ENCODE measurements at places on chromosomes 6 and 20.
A peak's percentile ranks its signal among the peaks of the same experiment; 100 is the strongest.

GRCh38 chr6:51620971-51621370 lies 466.4 kb downstream of the PKHD1 start:
- DNase-seq = no peak

DNA sequence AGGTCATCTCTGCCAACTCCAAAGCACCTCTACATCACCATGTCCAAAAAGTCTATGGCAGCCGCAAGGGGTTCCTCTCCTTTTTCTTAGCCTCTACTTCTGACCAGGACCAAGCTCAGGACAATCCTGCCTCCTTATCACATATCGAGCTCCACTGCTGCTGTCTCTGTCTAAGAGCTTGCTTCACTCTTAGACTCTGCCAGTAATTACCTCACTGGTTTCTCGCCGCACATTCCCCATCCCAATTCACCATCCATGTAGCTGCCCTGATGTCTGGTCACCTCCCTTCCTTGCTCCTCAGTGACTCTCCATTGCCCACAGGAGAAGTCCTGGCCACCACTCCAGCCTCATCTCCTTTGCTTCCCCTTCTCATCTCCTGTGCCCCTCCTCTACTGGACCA lies 24.1 kb upstream of the PI16 start:
- no peak for DNase-seq

GRCh38 chr6:132142308-132142707 lies 191.1 kb upstream of the CCN2 start:
- DNase-seq = no peak

GRCh38 chr6:101741474-101742171 lies 348.1 kb downstream of the GRIK2 start:
- DNase-seq = no peak

GRCh38 chr20:44784688-44785087 lies 25.7 kb downstream of the RIMS4 start:
- no peak for DNase-seq

DNA sequence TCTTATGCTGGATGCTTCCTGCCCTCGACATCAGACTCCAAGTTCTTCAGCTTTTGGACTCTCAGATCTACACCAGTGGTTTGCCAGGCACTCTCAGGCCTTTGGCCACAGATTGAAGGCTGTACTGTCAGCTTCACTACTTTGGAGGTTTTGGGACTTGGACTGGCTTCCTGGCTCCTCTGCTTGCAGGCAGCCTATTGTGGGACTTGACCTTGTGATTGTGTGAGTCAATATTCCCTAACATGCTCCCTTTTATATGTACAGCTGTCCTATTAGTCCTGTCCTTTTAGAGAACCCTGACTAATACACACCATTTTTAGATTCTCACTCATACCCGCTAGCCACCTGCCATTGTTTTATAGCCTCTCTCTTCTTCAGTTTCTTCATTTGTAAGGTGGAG lies 382.1 kb upstream of the TSHZ2 start:
- no peak for DNase-seq

GRCh38 chr6:125099211-125100073 lies 54.1 kb upstream of the TPD52L1 start:
- DNase-seq = peak; percentile 57

GRCh38 chr6:45543298-45544235 lies 165.8 kb upstream of the SUPT3H start:
- no peak for DNase-seq

GRCh38 chr20:53938739-53939138 lies 131.7 kb downstream of the BCAS1 start:
- DNase-seq = no peak

DNA sequence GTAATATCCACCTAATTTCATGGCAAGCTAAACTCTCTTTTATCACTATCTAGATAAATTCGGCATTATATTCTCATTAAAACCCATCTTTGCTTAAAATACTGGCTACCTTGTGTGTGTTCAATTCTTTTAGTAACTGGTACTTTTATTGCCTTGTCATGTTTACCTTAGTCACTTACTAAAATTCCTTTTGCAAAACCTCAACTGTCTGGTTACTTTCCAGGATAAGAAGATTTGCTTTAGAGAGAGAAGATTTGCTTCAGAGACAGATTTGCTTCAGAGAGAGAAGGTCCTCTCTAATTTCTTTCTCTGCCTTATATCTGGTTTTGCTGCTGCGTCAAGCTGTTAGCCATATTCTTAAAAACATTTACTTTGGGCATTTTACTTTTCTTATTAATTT lies 151.5 kb upstream of the MLIP start:
- DNase-seq = no peak

DNA sequence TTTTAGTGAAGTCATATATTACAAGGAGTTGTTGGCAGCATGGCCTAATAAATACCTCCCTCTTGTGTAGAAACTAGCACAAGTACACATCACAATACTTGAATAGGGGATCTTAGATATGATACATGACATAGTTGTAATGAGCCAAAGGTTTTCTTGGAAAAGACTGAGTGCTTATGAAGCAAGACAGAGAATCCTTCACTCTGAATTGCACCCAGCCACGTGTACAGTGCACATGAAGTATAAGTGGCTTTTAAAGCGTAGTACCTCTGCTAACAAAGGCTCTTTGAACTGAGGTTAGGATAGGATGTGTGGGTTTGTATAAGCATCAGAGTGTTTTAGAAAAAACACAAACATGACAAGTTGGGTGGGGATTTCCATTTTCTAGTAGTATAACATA lies 145.5 kb upstream of the STMND1 start:
- DNase-seq = no peak

- DNase-seq = no peak
Measured at GRCh38 chr6:2913621-2914317, 10.7 kb upstream of the SERPINB9 start.

- DNase-seq = no peak
Measured at GRCh38 chr20:15584507-15584906, 988.7 kb downstream of the KIF16B start.

- DNase-seq = peak; percentile 54
Measured at GRCh38 chr20:51469578-51470498, 72.7 kb downstream of the NFATC2 start.

GRCh38 chr20:1528811-1529210 lies 28.7 kb downstream of the SIRPD start:
- DNase-seq = no peak

GRCh38 chr6:48567016-48567415 lies 456.0 kb upstream of the PTCHD4 start:
- DNase-seq = no peak

- DNase-seq = no peak
Measured at GRCh38 chr6:168148231-168148849, 69.3 kb upstream of the FRMD1 start.

GRCh38 chr6:90471263-90471662 lies 115.6 kb downstream of the MAP3K7 start:
- DNase-seq = no peak

DNA sequence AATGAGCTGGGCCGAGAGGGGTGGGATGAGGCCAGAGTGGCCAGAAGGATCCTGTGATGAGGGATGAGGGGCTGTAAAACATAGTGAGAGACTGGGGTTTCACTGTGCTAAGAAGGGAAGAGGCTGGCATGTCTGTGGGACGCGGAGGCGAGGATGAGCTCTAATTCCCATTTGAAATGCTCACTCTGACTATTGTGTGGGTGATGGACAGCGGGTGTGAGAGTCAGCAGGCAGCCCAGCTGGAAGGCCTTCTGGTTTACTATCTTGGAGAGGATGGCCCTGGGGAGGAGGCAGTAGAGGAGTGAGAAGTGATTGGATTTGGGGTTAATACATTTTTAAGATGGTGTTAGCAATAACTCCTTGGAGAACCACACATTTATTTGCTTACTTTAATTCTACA lies 9.5 kb upstream of the MICA start:
- no peak for DNase-seq

DNA sequence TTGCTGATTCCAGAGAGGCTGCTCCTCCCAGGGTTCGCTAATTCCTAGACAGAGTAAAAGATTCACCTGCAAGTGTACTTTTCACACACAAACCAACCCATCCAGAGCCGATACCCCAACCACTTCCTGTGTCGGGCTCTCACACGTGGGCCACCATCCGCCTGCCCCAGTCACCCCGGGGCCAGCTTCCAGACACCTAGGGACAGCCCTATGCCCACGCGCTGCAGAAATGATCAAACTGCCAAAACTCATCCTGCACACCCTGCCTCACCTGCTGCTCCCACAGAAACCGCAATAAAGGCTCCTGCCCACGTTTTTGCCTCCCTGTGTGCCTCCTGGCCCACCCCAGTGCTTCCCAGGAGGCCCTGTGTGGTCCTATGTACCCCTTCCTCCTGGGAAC lies 59.5 kb downstream of the PSMG4 start:
- DNase-seq = no peak

DNA sequence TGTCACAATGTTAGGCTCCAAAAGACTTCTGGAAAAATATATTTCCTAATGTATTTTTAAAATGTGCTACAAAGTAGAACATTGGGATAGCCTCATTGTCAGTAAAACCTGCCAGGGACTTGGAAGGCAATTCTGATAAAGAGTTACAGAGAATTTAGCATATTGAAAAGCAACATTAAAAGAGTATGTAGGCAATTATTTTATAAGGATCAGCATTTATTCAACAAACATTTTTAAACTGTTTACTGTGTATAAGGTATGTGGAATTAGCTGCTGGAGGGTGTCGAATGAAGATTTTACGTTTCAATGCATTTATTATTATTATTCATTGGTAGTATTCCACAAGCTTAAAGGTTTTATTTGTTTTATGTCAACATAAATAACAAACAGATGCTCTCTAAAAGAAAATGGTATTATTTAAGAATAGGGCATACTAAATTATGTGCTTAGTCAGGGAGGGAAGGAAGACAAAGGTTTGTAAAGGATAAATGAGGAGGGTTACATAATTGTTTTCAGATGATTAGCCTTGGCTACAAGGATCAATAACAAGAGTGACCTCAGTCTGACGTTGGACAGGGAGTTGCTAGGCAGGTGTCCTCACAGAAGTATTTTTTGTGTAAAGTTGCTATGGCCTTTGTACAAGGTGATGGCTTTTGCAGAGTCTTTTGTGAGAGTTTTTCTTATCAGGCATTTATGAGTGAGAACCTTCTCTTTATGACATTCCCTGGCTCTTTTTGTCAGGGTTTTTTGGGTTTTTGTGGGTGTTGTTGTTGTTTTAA lies 313.4 kb upstream of the PLCB4 start:
- peak; percentile 43 for DNase-seq

- no peak for DNase-seq
Measured at GRCh38 chr6:22053391-22053997, 243.3 kb downstream of the PRL start.

GRCh38 chr6:35474131-35474941 lies 6.1 kb downstream of the RPL10A start:
- DNase-seq = no peak

DNA sequence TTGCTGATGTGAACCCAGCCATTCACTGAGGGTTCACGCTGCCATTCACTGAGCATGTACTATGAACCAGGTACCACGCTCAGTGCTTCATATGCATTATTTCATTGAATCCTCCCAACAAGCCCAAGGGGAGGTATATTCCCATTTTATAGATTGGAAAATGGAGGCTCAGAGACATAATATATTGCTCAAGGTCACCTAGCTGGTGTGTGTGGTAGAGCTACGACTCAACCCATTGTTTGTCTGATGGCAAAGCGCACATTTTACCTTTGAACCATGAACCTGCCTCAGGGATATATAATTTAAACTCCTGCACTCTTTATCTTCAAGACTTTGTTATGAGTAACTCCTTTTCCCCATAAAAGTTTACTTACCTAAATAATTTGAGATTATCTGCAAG lies 28.3 kb downstream of the FERMT1 start:
- DNase-seq = no peak

DNA sequence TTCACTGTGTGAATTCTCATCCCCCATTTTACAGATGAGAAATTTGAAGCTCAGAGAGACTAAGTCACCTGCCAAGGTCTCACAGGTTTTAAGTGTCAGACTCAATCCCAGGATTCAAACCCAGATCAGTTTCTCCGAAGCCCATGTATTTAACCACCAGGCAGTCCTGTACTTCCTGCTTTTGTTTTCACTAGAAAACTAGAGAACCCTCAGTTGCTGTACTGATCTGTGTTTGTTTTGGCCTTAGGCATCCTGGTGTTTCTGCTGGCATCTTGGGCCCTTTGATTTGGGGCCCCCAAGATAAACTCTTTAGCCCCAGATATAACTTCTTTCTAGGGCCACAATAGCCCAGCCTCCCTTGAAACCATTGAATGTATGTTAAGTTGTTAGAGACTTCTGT lies 36.5 kb downstream of the PPP1R16B start:
- no peak for DNase-seq

- DNase-seq = no peak
Measured at GRCh38 chr6:84450018-84450417, 222.6 kb upstream of the CEP162 start.

GRCh38 chr6:69880601-69881000 lies 14.2 kb downstream of the COL19A1 start:
- DNase-seq = no peak

DNA sequence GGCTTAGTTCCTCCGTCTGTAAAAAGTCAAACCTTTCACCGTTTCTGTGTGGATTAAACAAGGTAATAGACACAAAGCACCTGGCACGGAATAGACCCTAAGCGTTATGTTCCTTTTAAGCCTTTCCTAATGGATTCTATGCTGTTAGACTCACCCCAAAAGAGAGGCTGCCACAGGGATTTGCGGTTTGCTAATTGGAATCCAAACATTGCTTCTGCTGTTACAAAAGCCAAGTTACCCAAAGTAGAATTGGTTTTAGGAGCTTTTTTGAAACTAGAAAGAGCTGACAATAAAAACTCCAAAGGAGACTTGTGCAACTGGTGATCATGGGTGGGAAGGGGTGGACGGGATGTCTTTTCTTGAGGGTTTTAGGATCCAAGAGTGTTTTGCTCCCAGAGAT lies 178.0 kb downstream of the BMP7 start:
- no peak for DNase-seq

DNA sequence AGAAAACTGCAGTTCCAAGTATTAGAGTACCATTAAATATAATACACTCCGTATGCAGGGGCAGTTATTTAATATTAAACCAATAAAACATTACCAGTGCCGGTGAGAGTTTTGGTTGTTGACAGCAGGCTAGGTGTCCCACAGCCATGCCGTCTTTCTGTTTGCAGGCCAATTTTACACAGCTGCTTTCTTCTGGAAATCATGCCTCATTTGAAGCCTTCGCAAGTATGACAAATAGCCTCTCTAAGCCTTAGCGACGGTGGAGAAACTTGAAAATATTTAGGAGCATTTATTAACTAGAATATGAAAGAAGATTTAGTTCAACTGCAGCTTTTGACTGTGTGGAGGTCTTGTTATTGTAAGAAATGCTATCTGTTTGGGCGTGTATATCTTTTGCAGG lies 226.0 kb downstream of the BMP2 start:
- DNase-seq = no peak

DNA sequence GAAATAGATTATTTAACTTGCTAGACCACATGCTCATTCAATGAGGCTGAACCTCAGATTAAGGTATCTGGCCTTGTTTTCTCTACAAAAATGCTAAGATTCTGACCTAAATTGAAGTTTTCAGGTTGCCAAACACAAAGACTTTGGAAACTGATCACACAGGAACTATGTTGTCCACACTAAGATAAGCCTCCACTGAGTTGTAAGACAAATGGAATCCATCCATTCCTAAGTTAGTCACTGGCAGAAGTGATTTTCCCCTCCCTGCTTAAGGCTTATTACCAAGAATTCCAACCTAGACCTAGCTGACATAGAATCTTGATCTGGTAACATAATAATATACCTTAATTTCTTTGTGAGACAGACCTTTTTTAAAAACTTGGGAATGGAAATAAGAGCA lies 608.1 kb downstream of the TENT5A start:
- DNase-seq = no peak

Data from NCI-H2029 (cell line).